ENCODE measurements at places on chromosomes 5 and 9.

- DNase-seq: peak; percentile 86
Observed at GRCh38 chr9:129174102-129174723, 3.8 kb downstream of the IER5L start.

DNA sequence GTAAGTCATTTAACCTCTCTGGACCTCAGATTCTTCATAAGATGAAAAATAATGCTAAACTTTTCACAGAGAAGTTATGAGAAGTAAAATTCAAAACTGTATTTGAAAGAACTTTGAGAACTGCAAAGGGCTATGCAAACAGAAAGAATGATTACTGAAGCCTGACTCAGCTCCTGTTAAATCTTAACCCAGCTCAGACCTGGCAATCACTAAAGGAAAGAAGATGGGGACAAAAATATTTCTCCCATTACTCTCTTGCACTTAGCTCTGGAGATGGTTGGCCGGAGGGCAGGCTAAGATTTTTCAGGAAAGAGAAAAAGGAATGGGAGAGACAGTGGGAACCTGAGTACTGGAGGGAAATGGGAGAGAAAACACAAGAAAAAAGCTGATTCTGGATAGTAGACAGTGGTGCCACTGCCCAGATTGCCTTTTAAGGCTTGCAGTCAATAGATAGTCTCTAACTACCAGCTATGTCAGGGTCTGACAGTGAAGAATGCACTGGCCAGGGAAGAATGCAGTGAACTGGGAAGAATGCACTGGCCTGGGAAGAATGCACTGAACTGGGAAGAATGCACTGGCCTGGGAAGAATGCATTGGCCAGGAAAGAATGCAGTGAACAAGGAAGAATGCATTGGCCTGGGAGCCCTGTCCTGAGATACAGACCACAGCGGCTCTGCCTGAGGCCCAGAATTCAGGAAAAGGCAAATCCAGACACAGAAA, 25.2 kb upstream of the CEMIP2 start:
- no peak for DNase-seq

DNA sequence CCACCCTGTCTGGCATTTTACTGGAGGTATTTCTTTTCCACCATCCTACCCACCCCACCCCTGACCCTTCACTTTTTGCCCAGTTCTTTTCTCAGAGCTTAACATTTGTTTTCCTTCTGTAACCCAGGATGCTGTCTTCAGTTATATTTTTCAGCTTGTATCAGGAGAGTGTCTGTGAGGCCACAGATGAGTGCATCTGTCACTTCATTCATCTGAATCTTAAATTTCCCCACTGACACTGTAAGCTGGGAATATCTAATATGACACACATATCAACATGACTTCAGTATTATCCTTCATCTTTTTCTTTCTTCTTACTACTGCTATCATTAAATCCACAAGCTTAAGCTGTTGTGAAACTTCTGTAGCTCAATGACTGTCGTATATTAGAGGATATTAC, 4.9 kb downstream of the MARCHF3 start:
- DNase-seq: no peak

DNA sequence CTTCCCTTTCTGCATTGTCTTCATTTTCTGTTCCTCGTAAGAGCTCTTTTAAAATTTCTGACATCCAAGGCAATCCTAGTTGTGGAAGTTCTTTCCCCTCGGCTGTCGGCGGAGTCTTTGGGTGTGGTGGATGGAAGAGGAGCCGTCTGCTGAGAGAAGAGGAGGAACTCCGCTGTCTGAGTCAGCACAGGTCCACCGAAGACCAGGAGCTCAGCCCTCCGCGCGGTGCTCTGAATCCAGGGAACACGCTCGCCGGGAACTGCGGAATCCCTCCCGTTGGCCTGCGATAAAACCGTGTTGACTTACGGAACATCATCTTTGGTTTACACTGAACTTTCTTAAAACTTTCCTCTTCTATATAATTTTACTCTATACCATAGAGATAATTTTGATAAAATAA, 100.7 kb upstream of the IRX4 start:
- DNase-seq: no peak

GRCh38 chr5:172450861-172451695, 3.2 kb downstream of the SH3PXD2B start:
- peak; percentile 22 for DNase-seq

GRCh38 chr5:36635721-36636390, 29.4 kb downstream of the SLC1A3 start:
- DNase-seq: no peak

DNA sequence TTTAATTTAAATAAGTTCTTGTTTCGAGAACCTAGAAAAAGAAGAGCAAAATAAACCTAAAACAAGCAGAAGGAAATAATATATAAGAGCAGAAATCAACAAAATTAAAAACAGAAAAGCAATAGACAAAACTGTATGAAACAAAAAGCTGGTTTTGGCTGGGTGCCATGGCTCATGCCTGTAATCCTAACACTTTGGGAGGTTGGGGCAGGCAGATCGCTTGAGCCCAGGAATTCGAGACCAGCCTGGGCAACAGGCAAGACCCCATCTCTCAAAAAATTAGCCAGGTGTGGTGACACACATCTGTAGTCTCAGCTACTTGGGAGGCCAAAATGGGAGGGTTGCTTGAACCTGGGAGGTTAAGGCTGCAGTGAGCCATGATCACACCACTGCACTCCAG, 59.2 kb upstream of the OTP start:
- no peak for DNase-seq

GRCh38 chr9:87383344-87384150, 114.1 kb upstream of the DAPK1 start:
- DNase-seq: no peak

- DNase-seq: no peak
Observed at GRCh38 chr9:134011401-134011800, 13.9 kb upstream of the BRD3OS start.

DNA sequence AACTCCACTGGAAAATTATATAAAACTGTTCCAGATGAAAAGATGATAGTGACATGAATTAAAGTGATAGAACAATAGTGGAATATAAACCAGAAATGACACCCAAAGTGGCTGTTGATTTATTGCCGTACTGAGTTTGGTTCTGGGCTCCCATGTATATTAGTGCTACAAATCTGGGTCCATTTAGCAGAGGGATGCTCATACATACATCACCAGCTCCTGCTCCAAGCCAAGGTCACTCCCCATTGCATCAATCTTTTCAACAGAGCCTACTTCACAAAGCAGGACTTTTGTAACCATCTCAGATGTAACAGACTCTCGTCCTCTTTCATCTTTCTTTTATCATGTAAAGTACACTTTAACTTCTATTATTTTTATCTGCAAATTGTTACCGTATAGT, 208.6 kb downstream of the GAPVD1 start:
- DNase-seq: no peak

GRCh38 chr5:9192266-9192665, 353.6 kb downstream of the SEMA5A start:
- peak; percentile 19 for DNase-seq

DNA sequence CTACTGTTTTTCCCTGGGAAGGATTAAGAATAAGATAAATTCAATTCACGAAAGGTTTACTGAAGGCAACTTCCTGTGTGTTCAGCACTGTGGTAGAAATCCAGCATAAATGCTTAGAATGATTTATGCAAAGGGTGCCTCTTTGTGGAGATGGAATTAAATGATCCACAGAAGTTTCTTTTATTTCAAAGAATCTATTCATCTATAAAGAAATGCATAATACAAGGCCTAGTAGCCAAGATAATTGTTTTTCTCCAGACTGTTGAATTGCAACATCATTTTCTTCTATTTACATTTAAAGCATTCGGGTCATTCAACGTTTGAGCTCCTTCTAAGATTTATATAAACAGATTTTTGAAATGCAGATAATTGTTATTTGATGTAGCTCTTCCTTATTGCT, 138.8 kb upstream of the NFIL3 start:
- no peak for DNase-seq

DNA sequence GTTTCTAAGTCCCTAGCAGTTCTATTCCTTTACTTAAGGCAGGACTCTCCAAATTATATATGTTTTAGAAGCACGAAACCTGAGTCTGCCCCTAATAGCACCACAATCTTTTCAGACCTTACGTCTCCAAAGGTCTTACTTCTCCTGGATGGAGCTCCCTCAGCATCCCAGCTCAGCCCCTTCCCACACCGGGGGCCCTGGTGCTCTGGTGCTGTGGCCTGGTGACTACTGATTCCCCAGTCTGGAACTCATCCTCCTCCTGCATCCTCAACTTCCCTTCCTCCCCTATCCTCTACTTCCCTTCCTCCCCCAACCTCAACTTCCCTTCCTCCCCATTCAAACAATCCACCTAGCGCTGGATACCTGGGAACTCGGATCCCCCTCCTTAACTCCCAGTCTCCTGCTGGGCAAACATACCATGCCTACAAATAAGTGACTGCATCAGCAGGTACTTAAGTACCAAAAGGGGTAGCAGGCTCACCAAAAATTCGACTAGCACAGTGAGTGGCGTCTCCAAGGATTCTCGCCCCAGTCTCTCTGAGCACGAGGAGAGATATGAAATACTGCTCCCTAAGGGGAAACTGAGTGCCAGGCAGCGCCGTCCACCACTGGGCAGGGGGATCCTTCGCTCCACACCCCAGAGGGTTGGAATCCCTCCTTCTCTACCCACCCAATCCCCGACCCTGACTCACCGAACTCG, 831 bp downstream of the IGFBPL1 start:
- no peak for DNase-seq

- no peak for DNase-seq
Observed at GRCh38 chr5:74848553-74849025, 17.6 kb downstream of the FAM169A start.

GRCh38 chr5:96177303-96177869, 215.7 kb upstream of the ELL2 start:
- no peak for DNase-seq

DNA sequence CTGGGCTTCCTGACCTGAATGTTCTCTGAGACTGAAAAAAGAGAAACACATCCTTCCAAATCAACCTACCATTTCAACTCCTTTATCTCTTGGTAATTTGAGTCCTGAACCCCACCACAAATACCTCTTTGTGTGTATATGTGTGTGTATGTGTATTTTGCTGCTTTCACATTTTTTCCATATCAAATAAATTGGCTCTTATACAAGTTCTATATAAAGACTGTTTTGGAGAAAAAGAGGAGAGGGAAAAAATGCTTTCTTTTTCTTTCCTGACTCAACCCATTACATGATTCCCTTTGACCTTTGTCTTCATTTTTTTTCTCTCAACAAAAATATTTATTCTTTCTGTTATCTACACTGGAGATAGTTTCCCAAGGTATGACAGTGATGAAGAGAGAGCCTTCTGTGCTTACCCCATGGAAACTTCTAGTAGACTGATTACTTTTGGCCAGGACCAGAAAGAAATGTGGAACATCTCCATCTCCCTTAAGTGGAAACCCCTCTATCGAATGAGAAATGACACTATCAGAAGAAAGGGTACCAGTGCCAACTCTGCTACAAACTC, 85.3 kb downstream of the PAPPA start:
- DNase-seq: no peak

- no peak for DNase-seq
Observed at GRCh38 chr9:137031904-137032640, at the start of gene FUT7. Gene FUT7 (minus strand): TSS chr9:137032088. CDS start chr9:137031991, 97 bp downstream.

DNA sequence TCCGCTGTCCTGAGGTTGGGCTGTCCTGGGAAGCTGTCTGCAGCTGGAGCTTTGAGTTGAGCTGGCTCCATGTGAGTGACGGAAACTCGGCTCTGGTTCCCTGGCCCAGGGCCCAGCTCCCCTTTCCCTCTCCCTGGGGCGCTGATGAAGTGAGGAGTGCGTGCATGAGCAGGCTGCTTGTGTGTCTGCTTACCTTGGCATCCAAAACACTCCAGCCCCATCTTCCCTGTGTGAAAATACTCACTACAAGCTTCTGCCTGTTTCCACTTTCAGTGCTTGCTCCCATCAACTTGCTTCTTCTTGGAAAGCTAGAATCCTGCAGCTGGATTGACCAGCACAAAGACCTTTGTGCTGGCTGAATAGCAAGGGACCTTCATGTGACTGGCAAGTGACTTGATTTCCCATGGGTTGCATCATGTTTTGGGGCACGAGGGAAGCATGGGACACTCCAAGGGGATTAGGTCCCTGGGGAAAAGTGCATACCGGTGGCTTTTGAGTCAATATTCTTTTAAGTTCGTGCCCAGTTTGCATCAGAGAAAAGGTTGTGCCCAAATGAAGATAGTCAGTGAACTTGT, 198.1 kb downstream of the GADD45G start:
- DNase-seq: peak; percentile 76

DNA sequence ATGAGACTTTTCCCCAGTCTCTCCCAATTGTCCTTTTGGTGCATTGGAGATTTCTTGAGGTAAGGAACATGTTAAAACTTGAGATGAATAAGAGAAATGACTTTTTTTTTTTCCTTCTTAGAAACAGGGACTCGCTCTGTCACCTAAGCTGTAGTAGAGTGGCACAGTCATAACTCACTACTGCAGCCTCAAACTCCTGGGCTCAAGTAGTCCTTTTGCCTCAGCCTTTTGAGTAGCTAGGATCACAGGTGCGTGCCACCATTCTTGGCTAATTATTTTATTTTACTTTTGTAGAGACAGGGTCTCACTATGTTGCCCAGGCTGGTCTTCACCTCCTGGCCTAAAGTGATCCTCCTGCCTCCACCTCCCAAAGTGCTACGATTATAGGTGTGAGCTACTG, 25.9 kb downstream of the CDC42SE2 start:
- no peak for DNase-seq

DNA sequence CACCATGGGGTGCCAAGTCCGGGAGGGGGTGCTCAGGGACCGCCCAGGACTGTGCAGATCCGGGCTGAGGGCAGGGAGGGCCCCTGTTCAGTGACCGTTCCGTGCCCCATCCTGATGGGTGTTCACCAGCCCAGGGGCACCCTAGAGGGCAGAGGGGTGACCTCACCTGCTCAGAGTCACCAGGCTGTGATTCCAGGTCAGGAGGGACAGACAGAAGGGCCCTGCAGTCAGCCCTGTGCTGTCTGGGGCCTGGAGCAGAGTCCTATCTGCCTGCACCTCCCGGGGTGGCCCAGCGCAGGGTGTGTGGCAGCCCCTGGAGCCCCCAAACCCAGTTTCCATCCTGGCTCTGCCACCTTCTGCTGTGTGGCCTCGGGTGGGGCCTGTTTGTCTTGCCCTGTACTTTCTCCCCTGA, 241.9 kb downstream of the PBX3 start:
- DNase-seq: no peak

DNA sequence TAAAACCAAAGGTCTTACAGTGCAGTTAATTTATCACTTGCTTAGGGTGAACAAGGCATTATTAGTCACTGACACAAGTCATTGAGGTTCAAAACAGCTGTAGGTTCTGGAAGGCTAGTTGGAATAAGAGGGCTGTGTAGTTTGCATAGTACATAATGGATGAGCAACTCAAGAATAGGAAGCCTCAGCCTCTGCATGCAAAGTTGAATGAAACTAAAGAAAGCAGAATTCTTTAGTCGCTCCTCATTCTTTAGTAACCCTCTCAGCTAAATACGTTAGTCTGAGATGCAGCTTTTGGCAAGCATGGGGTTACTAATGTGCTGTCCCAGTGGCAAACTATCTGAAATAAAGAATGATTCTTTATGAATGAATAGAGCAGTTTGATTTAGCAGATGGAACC, 74.2 kb downstream of the ADGRV1 start:
- no peak for DNase-seq

- DNase-seq: no peak
Observed at GRCh38 chr5:79800979-79801827, 111.6 kb downstream of the CMYA5 start.

- no peak for DNase-seq
Observed at GRCh38 chr5:107916731-107917725, 246.3 kb upstream of the EFNA5 start.

GRCh38 chr5:15835514-15835913, 335.5 kb downstream of the FBXL7 start:
- no peak for DNase-seq

All from NCI-H345 (cell line).